ENCODE measurements at places on chromosomes 7 and 10.

DNA sequence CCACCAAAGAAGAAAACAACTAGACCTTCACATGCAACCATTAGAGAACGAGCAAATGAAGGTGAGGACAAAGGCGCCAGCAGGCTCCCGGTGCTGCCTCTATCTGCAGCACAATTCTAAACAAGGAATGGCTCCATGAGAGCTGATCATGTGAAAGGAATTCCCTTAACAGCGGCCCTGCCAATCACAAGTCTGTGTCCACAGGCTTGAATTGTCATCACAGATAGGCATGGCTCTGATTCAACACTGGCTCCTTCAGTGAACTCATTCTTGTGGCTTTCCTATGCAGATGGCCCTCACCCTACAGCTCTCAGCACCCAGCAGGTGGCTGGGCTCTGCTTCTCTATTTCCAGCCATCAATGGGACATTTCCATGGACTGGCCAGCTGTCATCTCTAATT, 36.2 kb downstream of the LAMB1 start:
- no peak for DNase-seq

- no peak for DNase-seq
These were observed 645.0 kb upstream of the GALNT17 start for GRCh38 chr7:70486977-70487376.

DNA sequence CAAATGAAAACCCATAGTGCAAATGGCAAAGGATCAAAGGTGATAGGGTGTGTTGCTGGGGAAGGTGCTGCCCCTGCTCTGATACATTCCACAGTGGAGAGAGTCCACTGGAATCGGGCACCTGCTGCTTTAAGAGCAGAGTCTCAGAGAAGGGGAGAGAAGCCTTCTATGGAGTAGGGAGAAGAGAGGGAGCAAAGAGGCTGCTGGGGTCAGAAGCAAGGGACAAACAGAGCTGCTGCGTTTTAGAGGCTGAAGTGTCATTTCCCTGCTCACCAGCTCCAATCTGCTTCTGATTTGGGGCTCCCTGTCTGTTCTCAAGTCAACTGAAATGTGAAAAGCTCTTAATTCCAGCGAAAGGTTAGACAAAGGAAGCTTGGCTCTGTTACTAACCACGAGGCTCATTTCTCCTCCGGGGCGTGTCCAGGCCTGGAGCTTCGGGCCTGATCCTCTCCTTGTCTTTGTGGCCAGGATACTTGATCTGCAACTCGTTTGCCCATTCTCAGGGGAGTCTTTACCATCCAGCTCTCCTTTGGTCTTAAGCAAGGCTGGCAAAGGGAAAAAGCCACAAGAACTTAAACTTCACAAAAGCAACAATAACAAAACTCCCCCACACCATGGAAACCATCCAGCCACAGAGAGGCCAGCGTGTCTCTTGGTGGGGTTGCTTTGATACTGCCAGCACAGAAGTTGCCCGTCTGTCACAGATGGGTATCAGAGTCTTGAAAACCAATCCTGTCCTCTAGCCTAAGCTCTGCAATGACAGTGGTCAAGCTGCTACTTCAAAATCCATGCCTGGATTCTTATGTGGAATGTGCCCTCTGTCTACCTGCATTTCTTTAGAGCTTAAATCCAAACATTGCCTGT, 692.6 kb downstream of the SUGCT start:
- DNase-seq: no peak

DNA sequence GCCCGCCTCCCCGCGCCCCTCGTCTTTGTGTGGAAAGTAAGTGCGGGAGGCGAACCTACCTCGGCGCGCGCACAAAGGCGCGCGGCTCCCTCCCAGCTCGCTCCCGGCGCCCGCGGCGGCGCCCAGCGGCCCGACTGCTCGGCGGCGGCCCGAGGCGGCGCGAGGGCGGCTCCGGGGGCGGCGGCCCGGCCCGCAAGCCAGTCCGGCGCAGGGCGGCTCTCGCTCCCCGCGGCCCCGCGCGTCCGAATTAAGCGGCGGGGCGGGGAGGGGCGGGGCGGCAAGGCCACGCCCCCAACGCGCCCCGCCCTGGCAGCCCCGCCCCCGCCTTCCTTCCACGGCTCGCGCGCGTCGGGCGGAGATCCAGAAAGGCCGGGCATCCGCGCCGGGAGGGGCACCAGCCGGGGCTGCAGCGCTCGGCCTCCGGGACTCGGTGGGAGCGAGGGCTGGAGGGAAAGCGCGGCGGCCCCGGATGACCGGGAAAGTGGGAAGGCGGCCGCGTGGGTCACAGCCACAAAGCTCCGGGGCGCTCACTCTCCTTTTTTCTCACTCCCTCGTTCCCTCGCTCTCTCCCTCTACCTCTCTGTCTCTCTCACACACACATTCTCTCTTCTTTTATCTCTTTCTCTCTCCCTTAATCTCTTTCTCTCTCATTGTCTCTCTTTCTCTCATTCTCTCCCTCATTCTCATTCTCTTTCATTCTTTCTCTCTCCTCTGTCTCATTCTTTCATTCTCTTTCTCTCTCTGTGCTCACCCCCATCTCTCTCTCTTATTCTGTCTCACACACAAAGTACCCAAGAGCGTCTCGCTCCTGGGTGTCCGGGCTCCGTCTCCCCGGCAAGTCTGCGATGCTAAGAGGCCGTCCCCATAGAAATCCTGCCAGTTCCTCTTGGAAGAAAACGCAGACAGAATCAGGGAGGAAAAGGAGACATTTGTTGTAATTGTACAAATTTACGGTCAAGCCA, 170.2 kb downstream of the FAM107B start:
- peak; percentile 68 for DNase-seq

GRCh38 chr10:127944256-127944655, 37.4 kb downstream of the PTPRE start:
- DNase-seq: no peak

DNA sequence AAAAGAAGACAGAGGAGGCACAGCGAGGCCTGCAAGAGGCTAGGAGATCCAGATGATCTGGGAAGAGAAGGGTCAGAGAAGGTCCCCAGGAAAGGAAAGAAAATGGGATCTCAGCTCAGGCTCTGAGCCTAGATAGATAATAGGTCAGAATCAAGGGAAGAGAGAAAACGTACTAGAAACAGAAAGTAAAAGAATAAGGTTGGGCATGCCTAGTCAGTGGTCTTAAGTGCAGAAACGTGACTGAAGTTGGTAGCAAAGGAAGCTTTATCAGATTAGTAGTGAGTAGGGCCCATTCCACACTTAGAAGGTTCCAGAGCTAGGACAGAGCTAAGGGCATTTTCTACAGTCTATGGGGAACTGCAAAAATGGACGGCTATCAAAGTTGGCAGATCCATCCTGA, 84.8 kb upstream of the ASAH2 start:
- no peak for DNase-seq

- DNase-seq: no peak
These were observed 91.6 kb downstream of the ELMO1 start for GRCh38 chr7:37356911-37357636.

GRCh38 chr10:47318706-47319105, 3.5 kb upstream of the GDF2 start:
- DNase-seq: no peak

- DNase-seq: no peak
These were observed 20.3 kb upstream of the HECTD2 start for GRCh38 chr10:91389636-91390512.

GRCh38 chr10:63382066-63382465, 83.7 kb downstream of the JMJD1C start:
- no peak for DNase-seq

DNA sequence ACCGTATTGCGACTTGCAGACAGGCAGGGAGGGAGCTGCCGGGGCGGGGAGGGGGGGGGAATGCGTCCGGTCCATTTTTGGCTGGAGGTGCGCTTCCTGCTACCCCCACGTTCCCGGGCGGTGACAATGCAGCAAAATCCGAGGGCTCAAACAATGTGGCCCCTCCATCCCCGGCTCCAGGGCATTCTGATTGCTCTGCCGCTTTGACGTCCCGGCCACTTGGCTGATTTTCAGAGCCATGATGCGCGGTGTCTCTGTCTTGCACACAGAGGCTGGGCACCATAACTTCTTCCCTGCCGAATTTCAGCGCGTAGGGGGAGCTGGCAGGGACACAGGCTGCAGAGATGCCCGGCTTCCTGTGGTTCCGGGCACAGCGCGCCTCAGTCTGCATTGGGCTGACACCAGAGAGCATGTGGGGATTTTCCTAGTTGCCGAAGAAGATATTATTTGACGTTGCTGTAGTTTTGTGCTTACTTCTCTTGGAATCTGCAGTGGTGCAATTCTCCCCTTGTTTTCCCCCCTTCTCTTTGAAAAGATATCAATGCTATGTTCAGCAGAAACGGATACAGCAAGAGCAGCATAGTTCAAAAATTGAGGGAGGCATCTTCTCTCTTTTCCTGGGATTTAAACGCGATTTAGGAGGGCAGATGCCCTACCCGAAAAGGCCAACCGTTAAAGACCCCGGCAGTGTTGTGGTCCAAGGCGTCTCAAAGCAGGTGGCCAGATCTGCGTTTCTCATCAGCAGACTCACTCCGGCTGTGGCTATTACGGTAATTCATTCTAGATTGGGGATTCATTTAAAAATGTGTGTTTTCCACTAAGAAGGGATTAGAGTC, 1.4 kb downstream of the HECW1 start:
- no peak for DNase-seq

DNA sequence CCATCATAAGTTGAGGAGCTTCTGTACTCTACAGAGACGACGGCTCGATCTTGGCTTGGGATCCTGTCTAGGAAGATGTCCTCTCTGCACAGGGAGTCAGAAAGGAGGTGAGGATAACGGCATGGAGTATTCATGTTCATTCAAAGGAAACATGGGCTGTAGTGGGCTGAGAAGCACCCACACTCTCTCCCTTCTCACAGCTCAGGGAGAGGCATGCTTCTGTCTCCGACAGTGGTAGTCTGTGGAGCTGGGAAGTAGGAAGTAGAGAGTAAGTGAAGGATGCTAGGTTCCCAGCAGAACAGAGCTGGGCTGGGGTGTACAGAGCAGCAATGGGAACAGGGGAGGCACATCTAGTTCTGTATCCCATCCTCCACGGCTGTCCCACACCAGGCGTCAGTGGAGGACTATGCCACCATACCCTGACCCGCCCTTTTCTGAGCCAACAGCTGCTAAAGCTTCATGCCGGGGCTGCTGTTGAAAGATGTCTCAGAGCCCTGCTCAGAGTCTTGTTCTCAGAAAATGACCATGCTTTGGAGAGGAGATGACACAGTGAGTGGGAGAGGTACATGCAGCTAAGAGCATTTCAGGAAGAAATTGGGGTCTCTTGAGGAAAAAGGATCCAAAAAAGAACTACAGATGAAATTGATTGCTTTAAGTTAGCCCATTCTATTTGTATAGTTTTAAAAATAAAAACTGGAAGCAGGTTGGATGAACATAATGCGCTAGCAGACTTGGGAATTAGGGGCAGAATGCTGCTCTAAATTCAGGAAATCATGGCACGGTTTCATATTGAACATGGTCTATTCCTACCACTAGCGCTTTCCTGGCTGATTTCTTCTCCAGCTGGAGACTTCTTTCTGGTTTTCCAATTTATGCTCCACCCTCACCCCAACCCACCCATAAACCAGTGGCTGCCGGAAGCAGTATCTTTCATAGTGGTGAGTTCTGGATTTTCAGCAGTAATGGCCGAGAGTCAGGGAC, 138.6 kb downstream of the CHN2 start:
- DNase-seq: no peak

DNA sequence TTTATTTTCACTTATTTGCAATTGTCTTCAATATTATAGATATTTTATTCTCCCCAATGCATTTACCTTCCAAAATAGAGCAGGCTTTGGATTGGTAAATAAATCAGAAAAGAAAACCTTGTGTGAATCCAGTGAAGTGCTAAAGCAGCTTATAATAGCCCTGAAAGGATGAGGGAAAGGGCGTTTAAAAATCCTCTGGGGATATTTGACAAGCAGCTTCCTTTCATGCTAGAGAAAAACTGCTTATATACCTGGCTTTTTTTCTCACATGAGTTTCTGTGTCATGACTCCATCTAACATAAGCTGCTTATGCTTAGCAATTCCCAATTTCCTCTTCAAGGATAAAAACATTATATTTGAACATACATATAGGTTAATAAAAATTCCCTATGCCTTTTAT, 221.6 kb upstream of the SEMA3E start:
- DNase-seq: no peak

GRCh38 chr7:90412458-90413184, 9.4 kb downstream of the CLDN12 start:
- DNase-seq: no peak

All from activated gamma-delta T cell (primary cell).